Common myeloid progenitor, CD34-positive (primary cell): ENCODE measurements at places on chromosomes 7 and 10.

- DNase-seq: no peak
Observed at GRCh38 chr10:7412237-7412927, 1.5 kb upstream of the SFMBT2 start.

DNA sequence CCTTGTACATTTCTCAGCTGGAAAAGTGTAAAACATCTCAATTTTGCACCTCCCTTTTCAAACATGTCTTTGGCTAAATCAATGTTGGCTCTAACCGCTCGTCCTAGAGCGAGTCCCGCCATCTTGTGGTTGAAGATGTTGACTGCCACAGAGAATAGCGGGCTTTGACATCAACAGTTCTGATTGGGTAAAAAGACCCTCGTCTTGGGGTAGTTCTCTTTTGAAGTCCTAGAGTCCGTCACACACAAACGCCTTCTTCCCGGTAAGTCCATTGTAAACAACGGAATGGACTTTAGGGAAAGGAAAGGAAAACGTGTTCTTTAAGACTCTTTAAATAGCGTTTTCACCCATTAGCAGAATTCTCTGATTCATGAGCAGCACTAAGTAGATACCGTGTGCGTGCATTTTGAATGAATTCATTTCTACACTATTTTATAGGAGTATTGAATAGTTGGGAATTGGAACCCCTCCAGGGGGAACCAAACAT, 452 bp upstream of the RPP30 start:
- peak; percentile 75 for DNase-seq

DNA sequence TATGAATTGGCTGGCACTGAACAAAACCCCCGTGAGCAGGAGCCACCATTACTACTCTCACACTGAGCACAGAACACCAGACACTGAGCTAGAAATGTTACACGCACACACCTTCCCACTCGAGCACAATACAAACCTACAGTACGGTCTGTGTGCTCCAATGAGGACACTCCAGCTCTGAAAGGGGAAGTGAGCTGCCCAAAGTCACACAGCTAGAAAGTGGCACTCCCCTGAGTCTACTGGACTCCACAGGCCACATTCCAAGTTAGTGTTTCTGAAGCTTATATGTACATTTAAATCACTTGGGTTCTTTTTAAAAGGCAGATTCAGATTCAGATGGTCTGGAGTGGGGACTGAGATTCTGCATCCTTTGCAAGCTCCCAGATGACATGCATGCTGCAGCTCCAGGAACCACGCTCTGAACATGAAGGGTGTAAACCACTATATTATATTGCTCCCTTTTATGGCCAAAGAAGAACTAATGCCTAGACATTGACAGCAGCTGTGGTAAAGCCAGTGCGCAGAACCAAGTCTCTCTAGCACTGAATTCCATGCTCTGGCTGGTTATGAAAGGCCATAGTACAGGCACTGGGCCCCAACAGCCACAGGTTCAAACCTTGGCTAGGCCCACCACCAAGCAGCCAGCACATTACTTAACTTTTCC, 77.1 kb downstream of the FRMPD2 start:
- no peak for DNase-seq

GRCh38 chr7:25167262-25167843, 42.3 kb upstream of the CYCS start:
- DNase-seq: no peak

DNA sequence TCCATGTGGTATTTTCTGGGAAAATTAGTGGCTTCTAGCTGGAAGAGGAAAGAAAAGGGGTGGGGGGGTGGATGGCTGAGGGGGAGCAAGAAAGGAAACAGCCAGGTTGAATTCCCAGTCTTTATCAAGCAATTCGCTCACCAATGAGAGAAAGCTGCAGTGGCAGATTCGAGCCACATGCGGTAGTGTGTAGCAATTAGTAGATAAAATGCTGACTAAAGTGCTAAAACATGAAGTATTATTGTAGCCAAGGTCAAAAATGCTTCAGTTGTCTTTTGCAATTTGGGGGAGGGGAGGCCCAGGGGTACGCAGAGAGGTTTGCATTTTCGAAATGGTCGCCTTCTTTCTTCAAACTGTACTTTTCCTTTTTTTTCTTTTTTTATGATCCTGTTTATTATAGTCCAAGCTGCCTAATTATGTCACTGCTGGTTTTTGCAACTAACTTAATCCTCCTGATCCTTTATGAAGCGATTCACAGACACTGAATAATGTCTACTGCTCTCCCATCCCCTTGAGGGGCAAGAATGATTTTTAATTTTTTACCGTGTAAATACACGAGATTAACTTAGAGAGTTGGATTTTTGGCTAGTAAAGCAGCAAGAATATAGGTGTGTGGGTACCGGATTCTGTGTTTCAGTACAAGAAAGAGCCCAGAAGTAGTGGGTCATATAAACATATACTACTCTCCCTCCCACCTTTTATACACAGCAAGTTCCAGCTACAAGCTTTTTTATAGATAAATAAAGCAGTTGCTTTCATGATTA, 3.6 kb upstream of the ARID5B start:
- peak; percentile 65 for DNase-seq

DNA sequence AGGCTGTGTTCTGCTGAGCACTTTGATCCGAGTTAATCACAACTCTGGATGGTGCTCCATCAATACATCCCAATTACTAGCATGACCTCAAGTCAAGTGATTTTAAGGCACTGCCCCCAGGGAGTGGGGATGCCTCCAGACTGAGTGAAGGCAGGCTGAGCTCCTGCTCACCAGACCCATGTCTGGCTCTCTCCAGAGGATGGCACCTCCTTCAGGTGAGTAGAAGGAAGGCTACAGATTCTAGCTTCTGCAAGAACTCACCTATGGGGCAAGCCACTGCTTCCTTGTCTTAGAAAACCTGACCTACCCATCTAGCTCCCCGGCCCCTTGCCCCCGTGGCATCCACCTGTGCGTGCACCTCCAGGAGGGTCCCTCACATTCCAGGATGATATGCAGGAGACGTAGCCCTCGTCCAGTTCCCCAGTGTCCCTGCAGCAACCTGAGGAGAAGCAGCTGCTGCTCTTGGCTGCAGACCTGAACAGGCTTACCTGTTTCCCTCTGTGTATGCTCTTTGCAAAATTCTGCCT, 390.3 kb downstream of the GRID1 start:
- DNase-seq: no peak

DNA sequence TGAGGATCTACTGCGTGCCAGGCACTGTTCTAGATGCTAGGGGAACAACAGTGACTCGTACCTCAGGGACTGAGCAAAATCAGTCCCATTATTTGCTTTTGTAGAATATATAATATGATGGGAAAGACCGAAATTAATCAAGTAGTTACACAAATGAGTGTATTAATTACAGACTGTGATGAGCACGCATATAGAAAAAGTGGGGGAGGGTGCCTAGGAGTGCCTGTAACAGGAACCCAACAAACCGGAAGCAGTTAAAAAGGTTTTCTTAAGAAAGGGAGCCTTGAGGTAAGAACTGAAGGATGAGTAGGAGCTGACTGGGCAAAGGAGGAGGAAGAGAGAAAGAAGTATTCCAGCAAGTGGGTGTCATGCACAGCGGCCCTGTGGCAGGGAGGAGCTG, 28.2 kb upstream of the IL6 start:
- DNase-seq: no peak

GRCh38 chr10:20627946-20628507, 269.1 kb downstream of the NEBL start:
- no peak for DNase-seq

DNA sequence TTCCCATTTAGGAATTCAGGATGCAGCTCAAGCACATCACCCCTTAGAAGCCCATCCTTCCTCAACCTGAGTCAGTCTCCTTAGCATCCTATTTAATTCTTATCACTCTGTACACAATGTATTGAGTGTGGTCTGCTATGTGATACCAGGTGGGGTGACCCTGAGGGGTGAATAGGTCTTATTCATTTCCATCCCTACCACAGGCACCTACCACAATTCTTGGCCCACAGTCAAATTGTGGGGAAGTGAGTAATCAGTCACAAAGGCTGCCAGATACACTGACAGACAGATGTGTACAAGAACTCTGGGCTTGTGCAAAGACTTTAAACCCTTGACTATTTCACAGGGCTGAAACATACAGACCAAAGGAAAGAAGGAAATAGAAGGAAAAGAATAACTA, 560.5 kb downstream of the PARD3 start:
- DNase-seq: peak; percentile 94

DNA sequence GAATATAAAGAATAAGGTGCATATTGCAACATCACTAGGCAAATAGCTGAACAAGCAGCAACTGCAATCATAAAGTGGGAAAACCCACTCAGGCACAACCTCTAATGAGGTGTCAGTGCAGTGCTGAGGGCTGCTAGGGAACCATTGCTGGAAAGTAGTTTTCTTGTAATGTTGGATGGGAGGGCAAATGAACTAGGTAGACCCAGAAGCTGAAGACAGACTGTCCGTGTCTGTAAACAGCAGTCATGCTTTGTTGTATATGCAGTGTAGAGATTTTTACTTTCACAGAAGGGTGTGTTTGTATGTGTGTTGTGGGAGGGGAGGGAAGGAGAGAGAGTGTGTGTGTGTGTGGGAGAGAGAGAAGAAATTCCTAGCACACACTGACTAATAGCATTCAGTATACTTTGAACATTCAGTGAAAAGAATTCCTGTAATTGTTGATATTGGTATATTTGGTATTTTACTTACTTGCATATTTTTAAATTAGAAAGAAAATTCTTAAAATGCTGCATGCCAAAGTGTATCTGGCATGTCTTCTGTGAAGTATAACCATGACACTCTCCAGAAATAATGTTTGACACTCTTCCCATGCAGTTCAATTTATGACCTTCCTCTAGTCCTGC, 28.8 kb downstream of the ITGB8 start:
- DNase-seq: no peak

- no peak for DNase-seq
Observed at GRCh38 chr10:48568546-48568945, 36.3 kb downstream of the ARHGAP22 start.

DNA sequence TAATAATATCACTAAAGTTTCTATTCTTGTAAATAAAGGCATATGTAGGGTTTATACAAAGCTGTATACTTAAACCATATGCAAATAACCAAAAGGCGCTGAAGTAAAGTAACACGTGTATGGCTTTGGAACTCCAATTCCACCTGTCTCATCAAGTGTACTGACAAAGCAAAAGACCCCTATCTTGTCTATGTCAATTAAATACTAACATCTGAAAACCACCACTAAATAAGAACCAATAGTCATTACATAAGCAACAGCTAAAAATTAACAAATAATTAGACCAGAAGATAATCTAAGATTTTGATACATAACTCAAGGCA, 93.9 kb downstream of the KMT2C start:
- DNase-seq: no peak

GRCh38 chr10:48789486-48790456, 105.1 kb downstream of the WDFY4 start:
- no peak for DNase-seq

DNA sequence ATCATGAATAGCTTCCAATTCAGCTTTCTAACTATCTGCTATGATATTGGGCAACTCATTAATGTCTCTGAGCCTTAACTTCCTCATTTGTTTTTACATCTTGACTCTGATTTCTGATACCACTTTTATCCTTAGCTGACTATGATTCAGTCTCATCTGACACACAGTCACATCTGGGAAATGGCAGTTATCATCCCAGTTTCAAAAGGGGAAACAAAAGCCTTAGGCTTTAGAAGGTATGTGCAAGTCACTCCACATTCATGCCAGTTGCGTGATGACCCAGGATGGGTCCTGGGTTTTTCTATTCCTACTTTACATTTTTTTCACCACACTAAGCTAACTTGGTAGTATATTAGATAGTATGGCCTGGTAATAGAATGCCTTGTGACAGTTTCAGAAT, 12.7 kb downstream of the SCIN start:
- peak; percentile 39 for DNase-seq

GRCh38 chr7:69728304-69728703, 130.0 kb downstream of the AUTS2 start:
- no peak for DNase-seq

GRCh38 chr7:70032649-70033048, 434.4 kb downstream of the AUTS2 start:
- DNase-seq: no peak

DNA sequence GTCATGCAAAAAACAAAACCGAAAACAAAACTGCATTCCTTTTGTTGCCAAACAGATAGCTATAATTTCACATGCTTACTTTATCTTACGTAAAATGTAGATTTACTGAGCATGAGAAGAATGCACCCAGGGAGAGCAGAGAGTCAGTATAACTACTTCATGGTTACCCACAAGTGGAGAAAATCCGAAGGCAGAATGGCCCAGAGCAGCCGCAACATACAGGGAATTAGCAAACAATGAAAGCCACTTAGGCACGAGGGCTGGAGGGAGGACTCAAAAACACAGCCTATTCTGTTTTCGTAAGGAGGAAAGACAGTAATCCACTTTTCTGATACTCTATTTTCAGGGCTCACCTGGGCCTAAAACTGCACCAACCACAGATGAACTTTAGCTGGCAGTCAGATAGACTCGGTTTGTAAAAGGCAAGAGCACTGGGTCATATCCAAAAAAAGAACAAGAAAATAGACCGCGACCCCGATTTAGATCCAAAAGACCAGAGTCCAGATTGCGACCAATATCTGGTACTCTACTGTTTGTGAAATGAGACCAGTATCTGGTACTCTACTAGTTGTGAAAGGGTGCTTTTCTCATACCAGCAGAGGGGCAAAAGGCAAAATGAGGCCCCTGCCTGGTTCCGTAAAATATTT, 1.3 kb downstream of the ITPRIP start:
- DNase-seq: no peak

DNA sequence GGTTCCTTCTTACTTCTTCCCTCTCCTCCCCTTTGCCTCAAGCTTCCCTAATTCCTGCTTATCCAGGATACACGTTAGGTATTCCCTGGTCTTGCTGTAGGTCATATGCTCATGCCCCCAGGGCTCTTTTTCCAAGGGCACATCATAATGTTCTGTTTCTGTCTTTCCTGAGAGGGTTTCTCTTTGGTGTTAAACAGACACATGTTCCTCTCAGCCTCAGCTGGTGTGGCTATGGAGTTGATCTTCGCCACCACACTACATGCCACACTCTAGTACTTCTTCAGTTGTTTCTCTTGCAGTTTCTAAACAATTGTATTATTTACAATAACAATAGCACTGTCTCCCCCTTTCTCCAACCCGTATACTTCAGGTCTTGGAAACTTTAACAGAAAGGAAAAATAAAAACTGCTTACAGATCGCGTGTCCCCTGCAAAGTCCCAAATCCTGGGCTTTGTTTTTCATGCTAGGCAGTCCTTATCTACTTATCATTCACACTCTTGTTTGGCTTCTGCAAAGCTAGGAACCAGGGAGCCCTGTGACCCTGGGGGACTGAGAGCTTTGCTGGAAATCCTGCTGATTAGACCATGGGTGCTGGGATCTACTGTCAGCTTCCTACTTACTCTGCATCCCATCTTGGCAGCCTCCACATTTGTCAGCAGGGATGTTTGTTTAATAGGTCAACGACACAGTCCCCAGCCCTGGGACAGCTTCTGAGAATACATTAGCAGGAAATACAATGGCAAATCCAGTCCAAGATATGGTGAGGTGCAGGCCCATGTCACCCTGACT, 193.9 kb upstream of the BMPER start:
- DNase-seq: no peak
